GM12878 (cell line): ENCODE measurements at places on chromosomes 2 and 18.

DNA sequence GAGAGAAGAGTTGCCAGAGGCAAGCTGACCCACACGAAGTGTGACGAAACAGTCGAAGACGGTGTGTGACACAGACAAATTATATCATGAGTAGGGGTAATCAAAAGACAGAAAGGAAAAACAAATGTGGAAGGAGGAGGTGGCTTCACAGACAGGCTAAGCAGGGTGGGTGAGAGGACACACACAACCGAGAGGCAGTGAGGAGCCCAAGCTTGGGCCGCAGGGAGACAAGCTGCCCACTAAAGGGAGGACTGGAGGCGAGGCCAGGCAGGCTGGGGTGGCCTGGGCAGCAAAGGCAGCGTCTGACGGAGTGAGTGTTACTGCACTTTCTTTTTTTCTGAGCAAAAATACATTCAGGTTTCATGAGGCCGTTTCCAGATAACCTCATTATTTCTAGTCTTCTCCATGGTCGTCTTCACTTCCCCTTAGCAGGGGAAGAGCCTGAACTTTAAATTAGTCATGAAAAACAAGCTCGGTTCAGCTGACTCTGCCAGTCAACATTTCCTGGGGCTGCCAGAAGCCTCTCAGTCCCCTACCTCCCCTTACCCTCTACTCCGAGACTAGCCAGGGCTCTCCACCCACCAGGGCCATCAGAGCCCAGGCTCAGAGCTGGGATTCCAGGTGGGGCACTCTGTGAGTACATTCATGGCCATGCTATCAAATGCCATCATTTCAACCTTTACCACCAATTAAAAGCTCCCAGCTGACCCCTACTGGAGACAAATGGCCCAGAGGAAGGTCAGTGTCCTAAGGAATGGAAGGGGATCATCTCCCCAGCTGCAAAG is 13.8 kb upstream of the ZFP36L2 start:
- no peak for DNase-seq
- H3K27ac ChIP-seq = peak overlapping the region; percentile 70
- no peaks in the 10 kb centered on the region; the same call in 1 of the 2 replicates for H3K36me3 ChIP-seq

GRCh38 chr2:111663471-111664274 is 220.3 kb downstream of the ANAPC1 start:
- H3K36me3 ChIP-seq = no peaks in the 10 kb centered on the region
- peaks cover 11% of the 10 kb centered on the region for H3K4me1 ChIP-seq
- H3K27ac ChIP-seq = no peak overlapping the region
- H3K27me3 ChIP-seq = no peaks in the 10 kb centered on the region; the same call in 1 of the 2 replicates

DNA sequence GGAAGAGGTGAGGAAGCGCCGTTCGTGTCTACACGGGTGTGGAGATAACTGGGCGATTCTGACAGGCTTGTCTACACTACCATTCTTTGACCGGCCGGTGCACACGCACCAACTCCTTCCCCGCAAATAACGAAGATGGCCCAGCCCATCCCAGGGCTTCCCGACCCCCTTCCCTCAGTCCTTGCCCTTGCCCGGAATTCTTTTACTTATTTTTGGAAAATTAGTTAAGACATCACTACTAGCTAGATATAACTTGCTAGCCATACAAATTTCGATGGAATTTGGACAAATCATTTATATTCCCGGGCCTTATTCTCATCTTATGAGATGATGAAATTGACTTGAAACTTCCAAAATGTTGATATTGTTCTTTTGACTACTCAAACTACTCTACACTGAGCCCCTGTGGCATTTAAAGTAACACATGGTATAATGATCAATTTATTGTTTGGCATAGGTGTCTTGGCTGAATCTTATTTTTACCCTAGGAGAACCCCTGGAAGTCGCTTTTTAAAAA is 1.3 kb downstream of the ERICH2 start:
- DNase-seq = no peak
- H3K36me3 ChIP-seq = no peaks in the 10 kb centered on the region
- H3K4me3 ChIP-seq = peak overlapping the region; percentile 63; the same call in 1 of the 2 replicates
- no peaks in the 10 kb centered on the region; the same call in 1 of the 2 replicates for H3K27me3 ChIP-seq

GRCh38 chr18:62769216-62769615 is 53.9 kb downstream of the PHLPP1 start:
- no peak for DNase-seq
- H3K27me3 ChIP-seq = no peaks in the 10 kb centered on the region
- no peak overlapping the region for H3K4me3 ChIP-seq
- H3K4me1 ChIP-seq = peaks cover 4% of the 10 kb centered on the region; the same call in 1 of the 2 replicates
- H3K36me3 ChIP-seq = no peaks in the 10 kb centered on the region

GRCh38 chr18:67428805-67429204 is 87.7 kb downstream of the DSEL start:
- H3K27me3 ChIP-seq = no peaks in the 10 kb centered on the region
- no peak for DNase-seq
- H3K27ac ChIP-seq = no peak overlapping the region
- H3K4me1 ChIP-seq = no peaks in the 10 kb centered on the region

GRCh38 chr2:72104821-72105588 is 42.7 kb downstream of the CYP26B1 start:
- H3K27ac ChIP-seq = no peak overlapping the region
- H3K36me3 ChIP-seq = no peaks in the 10 kb centered on the region
- no peak for DNase-seq
- no peak overlapping the region for H3K4me3 ChIP-seq
- no peaks in the 10 kb centered on the region for H3K27me3 ChIP-seq

DNA sequence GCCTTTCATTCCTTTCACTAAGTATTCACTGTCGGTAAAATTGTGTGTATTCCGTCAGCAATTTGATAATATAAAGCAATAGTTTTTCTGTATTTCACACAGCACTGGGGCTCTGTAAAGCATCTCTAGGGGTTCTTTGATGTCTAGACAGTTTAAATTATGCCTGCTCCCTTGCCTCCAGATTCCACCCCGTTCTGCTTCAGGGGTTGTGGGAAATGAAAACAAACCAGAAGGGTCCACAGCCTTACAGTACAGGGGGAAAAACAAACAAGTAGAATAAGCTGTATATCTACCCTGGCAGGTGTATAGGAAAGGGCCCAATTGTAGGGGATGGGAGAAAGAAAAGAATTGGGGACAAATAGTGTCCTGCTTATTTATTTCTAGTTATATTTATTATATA is 63.1 kb downstream of the ASXL3 start:
- no peak for DNase-seq
- H3K27me3 ChIP-seq = no peaks in the 10 kb centered on the region
- no peak overlapping the region for H3K4me3 ChIP-seq
- no peak overlapping the region for H3K27ac ChIP-seq
- H3K36me3 ChIP-seq = no peaks in the 10 kb centered on the region

DNA sequence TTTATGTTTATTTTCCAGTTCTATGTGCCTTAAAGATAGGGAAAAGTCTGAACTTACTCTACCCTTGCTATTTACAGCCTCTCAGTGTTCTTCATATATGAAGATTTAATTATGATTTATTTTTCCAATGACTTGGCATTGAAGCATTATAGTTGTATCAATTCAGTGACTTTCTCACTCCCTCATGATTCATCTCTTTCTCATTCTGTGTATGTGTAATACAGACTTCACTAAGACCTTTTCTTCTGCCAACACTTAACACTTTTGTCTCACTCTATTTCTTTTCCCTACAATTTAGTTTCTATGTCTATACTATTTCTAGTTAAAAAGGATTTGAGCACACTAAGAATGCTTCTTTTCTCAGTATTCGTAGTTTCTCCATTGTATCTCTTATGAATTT is 1470.3 kb upstream of the ACVR2A start:
- H3K4me3 ChIP-seq = no peak overlapping the region
- no peaks in the 10 kb centered on the region for H3K4me1 ChIP-seq
- no peaks in the 10 kb centered on the region for H3K36me3 ChIP-seq
- DNase-seq = no peak
- H3K27ac ChIP-seq = no peak overlapping the region

DNA sequence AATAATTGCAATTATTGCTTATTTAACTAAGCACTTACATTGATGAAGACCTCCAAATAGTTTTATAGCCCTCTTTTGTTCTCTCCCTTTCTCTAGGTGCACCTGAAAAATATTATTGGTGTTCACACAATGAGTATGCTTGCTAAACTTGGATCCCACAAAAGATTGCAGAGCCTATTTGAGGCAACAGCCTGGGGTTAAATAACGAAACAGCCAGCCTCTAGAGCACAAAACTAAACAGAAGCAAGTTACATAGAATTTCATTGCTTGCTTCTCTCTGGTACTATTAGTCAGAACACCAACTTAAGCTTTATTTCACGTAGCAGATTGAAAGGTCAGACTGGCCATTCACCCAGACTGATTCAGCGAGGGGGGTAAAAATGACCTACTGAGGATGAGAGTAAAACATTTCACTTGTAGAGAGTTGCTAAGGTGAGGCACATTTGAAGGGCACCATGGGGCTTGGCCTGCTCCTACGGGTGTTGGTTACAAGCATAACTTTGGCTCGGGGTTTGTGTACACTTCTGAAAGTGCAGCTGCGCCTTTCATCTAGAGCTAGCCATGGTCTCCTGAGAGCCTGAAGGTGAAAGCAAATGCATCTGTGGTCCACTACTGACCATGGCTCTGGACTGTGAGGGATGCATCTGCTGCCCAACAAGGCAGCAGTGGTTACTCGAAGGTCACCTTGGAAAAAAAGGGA is 225.1 kb upstream of the LRRTM1 start:
- peak overlapping the region; percentile 92 for H3K27ac ChIP-seq
- H3K27me3 ChIP-seq = no peaks in the 10 kb centered on the region
- peaks cover 48% of the 10 kb centered on the region for H3K4me1 ChIP-seq
- H3K4me3 ChIP-seq = no peak overlapping the region
- DNase-seq = peak; percentile 57

- no peaks in the 10 kb centered on the region for H3K27me3 ChIP-seq
- H3K27ac ChIP-seq = no peak overlapping the region
- no peaks in the 10 kb centered on the region for H3K4me1 ChIP-seq
- no peaks in the 10 kb centered on the region for H3K36me3 ChIP-seq
These were observed 9.3 kb upstream of the OTOF start for GRCh38 chr2:26487192-26487591.

- peaks cover 19% of the 10 kb centered on the region; the same call in 1 of the 2 replicates for H3K36me3 ChIP-seq
- peak overlapping the region; percentile 85 for H3K4me3 ChIP-seq
- no peaks in the 10 kb centered on the region for H3K27me3 ChIP-seq
- H3K4me1 ChIP-seq = peaks cover 6% of the 10 kb centered on the region; the same call in 1 of the 2 replicates
- peak; percentile 66 for DNase-seq
- H3K27ac ChIP-seq = peak overlapping the region; percentile 73
These were observed 1.4 kb downstream of the RMC1 start for GRCh38 chr18:23504720-23505119.

- no peaks in the 10 kb centered on the region for H3K36me3 ChIP-seq
- no peak overlapping the region for H3K27ac ChIP-seq
- no peak overlapping the region for H3K4me3 ChIP-seq
- no peak for DNase-seq
- H3K4me1 ChIP-seq = no peaks in the 10 kb centered on the region
These were observed 686.8 kb downstream of the ZEB2 start for GRCh38 chr2:143833015-143833660.

DNA sequence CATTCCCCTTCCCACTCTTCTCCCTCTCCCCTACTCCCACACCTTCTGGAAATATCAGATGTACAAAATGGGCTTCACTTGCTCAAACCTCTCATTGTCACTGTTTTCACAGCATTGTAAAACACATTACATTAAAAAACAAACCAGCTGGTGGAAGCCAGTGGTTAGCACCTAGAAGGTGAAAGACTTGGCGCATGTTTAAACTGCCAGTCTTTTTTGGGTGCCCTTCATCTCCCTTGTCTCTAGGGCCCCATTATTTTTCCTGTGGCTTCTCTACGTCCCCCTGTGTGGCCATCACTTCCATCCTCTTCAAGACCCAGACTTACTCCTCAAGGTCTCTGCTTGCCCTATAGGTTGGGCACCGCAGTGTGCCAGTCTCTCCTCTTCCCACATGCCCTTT is 34.9 kb downstream of the MGAT5 start:
- H3K4me1 ChIP-seq = peaks cover 90% of the 10 kb centered on the region
- H3K27ac ChIP-seq = peak overlapping the region; percentile 82
- no peak overlapping the region for H3K4me3 ChIP-seq
- no peak for DNase-seq
- peaks cover 4% of the 10 kb centered on the region for H3K36me3 ChIP-seq

GRCh38 chr2:120772261-120772660 is 36.6 kb downstream of the GLI2 start:
- peaks cover 4% of the 10 kb centered on the region for H3K27me3 ChIP-seq
- H3K4me1 ChIP-seq = no peaks in the 10 kb centered on the region
- no peak for DNase-seq
- H3K36me3 ChIP-seq = no peaks in the 10 kb centered on the region
- H3K4me3 ChIP-seq = no peak overlapping the region
- no peak overlapping the region for H3K27ac ChIP-seq

- no peak for DNase-seq
- peak overlapping the region; percentile 30; the same call in 1 of the 2 replicates for H3K27ac ChIP-seq
- no peaks in the 10 kb centered on the region for H3K27me3 ChIP-seq
- no peak overlapping the region for H3K4me3 ChIP-seq
These were observed 92.5 kb downstream of the ZFP36L2 start for GRCh38 chr2:43133708-43134570.

DNA sequence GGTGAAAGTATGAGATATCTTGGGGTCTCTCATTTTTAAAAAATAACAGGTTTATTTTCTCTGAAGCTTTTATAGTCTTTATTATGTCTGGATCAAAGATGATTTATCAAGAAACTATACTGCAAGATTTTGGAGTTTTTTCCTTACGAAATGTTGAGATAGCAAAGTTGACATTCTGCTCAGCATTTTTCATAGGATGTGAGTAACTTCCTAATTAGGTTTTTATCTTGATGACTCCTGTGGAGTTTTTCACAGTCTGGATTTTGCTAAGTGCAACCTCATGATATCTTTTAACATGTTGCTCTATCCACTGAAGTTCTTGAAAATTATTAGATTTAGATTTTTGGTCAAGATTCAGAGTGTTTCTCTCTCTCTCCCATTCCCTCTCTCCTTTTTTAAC is 17.8 kb downstream of the TCF7L1 start:
- no peaks in the 10 kb centered on the region for H3K4me1 ChIP-seq
- no peak overlapping the region for H3K27ac ChIP-seq
- no peaks in the 10 kb centered on the region for H3K36me3 ChIP-seq

- H3K36me3 ChIP-seq = no peaks in the 10 kb centered on the region
- H3K27me3 ChIP-seq = no peaks in the 10 kb centered on the region
- H3K4me3 ChIP-seq = no peak overlapping the region
- DNase-seq = no peak
- no peak overlapping the region for H3K27ac ChIP-seq
These were observed 337.7 kb upstream of the CHAC2 start for GRCh38 chr2:53429901-53430300.

DNA sequence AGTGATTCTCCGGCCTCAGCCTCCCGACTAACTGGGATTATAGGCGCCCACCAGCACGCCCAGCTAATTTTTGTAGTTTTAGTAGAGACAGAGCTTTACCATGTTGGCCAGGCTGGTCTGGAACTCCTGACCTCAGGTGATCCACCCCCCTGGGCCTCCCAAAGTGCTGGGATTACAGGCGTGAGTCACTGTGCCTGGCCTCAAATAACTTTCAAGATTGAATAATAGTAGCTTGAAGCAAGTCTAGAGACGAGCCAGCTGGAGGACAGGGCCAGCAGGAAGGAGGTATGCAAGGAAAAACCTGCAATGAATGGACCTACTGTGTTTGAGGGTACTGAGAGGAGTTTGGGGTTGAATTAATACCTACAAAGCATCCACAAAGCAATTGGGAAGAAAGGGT is 87.5 kb downstream of the MSH2 start:
- no peaks in the 10 kb centered on the region for H3K27me3 ChIP-seq
- no peak overlapping the region for H3K4me3 ChIP-seq
- no peak for DNase-seq
- H3K27ac ChIP-seq = no peak overlapping the region
- no peaks in the 10 kb centered on the region for H3K36me3 ChIP-seq

- peak; percentile 42 for DNase-seq
- H3K27me3 ChIP-seq = no peaks in the 10 kb centered on the region
- H3K4me3 ChIP-seq = peak overlapping the region; percentile 37; the same call in 1 of the 2 replicates
These were observed 23.1 kb downstream of the PPM1B start for GRCh38 chr2:44191739-44192138.
